ENCODE measurements at places on chromosomes 12 and 14.

DNA sequence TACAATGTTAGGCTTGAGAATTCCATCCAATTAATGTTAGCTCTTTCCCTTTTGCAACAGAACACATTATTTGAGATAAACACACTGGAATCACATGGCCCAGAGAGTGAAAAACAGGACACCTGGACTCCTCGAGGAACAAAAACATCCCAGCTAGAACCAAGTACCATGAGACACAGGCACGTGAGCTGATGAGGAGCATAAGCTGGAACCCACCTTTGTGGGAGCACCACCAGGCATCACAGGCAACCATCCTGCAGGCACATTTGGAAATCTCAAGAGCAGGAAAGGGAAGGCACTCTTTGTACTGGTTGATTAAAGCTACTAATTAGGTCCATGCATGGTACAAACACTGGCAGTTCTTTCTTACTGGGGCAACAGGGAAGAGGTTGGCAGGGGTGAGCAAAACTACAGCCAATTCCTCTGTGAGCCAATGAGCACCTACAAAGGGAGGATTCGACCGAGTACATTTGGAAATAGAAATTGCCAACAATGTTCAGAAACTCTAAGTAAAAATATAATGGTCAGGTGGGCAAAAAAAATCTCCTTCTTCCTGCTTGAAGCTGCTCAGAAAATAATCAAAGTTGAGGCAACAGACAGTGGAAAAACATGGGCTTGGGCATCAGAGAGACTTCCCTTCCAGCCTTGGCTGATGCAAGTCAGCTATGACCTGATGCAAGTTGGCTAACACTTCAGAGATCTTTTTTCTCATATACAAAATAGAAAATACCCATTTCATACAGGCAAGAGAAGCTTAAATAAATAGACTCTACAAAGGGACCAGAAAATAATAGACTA, 216.7 kb downstream of the NUAK1 start:
- no peak for DNase-seq

- DNase-seq = no peak
These were observed 510 bp upstream of the TTC8 start for GRCh38 chr14:88823968-88824313.

DNA sequence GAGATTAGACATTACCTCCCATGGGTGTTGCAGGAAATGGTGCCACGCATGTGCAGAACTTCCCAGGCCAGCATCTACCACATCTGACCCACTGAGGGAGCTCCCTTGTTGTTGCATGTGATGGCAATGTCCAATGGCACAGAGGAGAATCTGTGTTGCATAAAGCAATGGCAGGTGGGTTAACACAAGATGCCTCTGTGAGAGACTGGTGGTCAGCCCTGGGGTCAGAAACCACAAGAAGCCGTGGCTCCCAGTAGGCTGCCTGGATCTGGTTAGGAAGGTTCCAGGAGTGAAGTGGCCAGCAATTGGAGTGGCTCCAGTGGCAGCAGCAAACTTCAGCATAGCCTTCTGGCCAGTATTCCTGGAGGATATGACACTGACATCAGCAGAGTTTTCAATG, 65.9 kb upstream of the HMGA2 start:
- DNase-seq = no peak

DNA sequence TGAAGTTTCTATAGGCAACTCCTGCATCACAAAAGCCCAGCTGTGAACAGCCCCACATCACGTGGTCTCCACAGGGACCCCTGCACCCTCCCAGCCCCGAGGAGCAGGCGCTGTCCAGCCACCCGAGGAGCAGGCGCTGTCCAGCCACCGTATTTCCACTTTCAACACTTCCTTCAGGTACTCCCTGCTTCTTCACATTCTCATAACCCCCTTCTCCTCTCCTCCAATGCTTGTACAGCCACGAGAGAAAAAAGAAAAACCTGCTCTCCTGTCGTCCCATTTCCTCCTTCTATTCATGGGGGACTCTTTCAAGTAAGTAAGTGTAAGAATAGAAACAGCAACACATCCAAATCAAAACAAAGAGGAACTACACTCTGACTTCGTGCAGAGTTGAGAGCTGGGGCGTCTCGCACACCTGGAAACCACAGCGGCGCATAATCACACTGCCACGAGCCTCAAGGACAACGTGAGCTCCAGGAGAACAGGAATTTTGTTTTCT, 11.9 kb downstream of the CDC42BPB start:
- no peak for DNase-seq

GRCh38 chr12:75970310-75970709, 61.3 kb downstream of the PHLDA1 start:
- no peak for DNase-seq

GRCh38 chr14:68317239-68317638, 475.6 kb downstream of the ZFP36L1 start:
- no peak for DNase-seq

GRCh38 chr14:68403191-68404145, 389.4 kb downstream of the ZFP36L1 start:
- no peak for DNase-seq

DNA sequence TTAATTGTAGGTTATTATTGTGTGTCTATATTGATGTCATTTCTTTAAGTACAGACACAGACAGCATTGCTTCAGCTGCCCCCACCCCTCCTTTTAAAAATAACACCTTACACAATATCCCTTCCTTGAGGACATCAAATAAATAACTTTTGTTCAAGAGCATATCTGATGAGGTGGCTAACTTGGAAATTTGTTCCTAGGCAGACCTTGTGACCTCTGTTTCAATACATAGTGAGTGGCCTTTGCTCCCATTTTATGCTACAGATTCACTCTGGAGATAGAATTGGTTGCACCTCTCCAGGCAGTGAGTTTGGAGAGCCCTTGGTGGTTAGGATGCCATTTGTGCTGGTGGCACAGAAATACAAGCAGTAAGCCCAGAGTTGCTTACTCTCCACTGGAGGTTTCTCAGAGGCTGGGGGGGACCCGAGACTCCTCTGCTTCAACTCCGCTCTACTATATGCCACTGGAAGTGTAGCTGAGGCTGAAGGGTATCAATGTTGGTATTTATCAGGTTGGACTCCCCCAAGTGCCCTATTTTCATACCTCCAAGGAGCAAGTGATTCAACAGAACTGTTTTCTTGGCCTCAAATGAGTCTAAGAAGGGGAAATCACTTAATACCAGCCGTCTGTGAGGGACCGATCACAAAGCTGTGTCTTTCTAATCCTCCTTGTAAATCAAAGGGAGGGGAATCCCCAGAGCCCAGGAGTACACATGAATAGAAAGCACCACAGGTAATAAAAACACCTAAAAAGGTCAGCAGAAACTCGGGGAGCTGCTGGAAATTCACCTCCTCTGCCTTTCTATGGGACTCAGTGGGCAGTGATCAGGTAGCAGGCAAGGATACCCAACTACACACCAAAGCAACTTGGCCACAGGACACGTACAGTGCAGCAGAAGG, 463.1 kb downstream of the RAD51B start:
- peak; percentile 32 for DNase-seq

DNA sequence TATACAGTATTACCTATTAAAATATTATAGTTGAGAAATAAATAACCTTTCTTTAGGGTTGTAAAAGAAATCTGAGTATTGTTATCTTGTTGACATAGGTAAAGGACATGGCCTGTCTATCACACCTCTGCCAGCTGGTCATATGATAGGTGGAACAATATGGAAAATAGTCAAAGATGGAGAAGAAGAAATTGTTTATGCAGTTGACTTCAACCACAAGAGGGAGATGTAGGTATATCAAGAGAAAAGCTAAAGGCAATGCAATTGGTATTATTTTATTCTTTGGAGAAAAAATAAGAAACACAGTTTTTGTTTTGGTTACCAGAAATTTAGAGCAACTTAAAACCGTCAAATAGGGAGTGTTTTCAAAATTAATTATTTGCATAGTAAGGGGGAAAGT, 13.5 kb downstream of the CPSF2 start:
- no peak for DNase-seq

- no peak for DNase-seq
These were observed 64.4 kb downstream of the TTLL5 start for GRCh38 chr14:75725481-75725880.

DNA sequence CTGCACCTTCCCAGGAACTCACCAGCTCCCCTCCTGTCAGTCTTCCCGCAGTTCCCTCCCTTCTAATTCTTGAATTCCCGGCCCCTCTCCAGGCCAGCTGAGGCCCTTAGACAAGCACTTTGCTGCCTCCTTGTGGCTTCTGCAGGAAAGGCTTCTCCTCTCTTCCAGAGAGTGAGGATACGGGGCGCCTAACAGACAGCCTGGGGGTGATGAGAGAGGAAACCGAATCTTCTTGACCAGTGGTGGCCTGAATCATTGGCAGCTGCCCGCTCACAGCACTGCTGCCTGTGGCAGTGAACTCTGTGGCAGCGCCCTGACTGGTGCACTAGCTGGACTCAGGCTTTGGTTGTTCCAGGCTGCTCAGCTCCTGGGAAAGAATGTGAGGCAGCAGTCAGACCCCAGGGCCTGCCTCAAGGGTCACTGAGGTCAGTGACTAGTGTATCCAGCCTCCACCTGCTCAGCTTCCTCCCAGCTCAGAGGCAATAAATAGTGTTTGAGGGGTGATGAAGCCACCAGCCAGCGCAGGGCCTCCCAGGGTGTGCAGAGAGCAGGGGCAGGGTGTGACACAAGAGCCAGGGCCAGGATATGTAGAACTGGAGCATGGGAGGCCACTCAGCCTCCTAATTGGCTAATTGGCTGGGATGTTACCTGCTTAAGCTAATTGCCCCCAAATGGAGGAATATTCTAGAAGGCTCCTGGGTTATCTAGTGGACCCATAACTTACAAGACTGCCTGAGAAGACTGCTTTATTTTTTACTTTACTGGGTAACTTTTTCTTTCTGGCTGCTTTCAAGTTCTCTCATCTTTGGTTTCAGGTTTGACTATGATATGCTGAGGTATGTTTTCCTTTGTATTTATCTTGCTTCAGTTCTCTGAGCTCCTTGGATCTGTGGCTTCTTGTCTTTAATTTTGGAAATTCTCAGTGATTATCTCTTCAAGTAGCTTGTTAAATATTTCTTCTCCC, 12.9 kb upstream of the MCRS1 start:
- DNase-seq = peak; percentile 59

DNA sequence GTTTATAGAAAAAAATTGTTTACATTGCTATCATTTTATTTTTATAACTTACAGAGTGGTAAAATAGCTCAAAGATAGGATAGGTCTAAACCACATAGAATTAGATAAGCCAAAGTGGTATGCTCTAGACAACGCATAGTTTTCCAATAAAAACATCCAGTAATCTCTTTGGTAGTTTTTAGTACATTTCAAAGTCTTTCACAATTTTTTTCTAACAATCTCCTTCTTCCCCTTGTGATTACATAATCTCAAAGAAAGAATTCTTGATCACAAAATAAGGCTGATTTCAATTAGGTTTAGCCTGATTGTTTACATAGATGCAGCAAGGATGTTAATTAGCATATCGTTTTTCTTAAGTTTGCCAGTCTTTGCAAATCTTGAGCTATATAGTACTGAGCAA, 460.0 kb downstream of the FUT8 start:
- DNase-seq = no peak

DNA sequence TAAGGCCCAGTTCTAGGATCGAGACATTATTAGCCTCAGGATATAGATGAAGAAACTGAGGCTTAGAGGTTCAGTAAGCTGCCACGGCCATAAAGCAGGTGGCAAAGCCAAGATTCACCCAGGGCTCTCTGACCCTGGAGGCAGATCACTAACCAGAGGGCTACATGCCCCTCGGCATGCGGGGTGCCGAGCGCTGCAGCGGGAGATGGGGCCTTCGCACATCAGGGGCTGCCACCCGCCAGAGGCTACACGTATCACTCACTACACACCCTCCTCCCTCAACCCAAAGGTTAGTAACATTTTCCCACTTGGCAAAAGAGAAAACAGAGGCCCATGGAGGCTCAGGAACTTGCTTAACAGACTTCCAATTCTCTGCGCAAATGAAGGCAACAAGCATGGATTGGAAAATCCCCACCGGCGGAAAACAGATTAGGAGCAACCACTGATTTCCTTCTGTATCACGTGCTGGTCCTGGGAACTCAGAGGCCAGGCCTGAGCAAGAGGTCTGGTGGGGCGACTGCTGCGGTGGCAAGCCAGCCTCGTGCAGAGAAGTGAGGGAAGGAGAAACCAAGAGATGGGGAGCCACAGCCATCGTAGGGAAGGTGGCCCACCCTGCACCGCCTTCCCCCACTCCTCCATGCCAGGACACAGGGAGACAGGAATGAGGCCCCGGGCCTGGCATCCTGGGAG, 6.0 kb downstream of the CCDC85C start:
- DNase-seq = no peak

- no peak for DNase-seq
These were observed 73.0 kb downstream of the IQSEC3 start for GRCh38 chr12:139585-139984.

- peak; percentile 54 for DNase-seq
These were observed 84.4 kb downstream of the VWF start for GRCh38 chr12:6039894-6040601.

DNA sequence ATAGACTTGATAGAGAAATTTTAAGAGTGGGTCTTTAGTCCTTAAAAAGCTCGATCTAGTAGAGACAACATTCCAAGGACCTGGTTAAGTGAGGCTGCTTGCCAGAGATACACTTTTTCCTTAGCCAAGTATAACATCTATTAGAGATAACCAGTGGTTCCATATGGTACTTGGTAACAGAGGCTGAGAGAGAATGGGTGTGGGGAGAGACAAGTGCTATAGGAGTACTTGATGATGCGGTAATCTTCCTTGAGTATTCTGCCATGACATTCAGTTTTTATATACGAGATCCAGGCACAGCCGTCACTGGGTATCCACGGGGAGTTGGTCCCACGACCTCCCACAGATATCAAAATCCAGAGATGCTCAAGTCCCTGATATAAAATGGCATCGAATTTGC, 77.4 kb upstream of the REP15 start:
- DNase-seq = no peak

- DNase-seq = no peak
These were observed 858 bp downstream of the RILPL2 start for GRCh38 chr12:123435636-123436016.

- DNase-seq = no peak
These were observed 527 bp downstream of the CAMKK2 start for GRCh38 chr12:121295746-121296617.

GRCh38 chr12:27434673-27435565, 11.6 kb upstream of the SMCO2 start:
- no peak for DNase-seq

GRCh38 chr14:37721976-37722659, 126.7 kb downstream of the TTC6 start:
- DNase-seq = no peak

- no peak for DNase-seq
These were observed 1151.7 kb downstream of the VRK1 start for GRCh38 chr14:97948841-97949240.
